HFFc6 (cell line): ENCODE measurements at places on chromosomes 12 and 14.

DNA sequence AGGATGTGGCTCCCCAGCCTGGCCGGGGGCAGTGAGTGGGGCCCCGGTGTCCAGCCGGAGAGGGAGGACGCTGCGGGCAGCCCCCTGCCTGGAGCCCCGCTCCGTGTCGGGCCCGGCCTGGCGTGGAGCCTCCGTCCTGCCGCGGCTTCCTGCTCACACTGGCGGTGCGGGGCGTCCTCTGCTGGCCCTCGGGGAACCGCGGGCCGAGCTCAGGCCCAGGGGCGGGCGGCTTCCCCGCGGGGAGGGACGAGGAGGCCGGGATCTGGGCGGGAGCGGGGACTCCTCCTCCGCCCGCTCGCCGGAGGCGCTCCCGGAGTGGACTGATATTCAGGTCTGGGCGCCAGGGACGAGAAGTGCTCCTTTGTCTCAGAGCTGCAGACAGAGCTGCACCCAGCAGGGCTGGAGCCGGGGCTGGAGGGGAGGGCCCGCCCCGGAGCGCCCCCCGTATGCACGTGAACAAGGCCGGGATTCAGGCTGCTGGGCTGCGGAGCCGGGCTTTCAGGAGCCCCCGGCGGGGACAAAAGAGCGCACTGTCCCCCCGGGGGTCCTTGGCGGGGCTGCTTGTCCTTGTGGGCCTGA lies 2.2 kb downstream of the MMP17 start:
- DNase-seq = peak; percentile 82

- peak; percentile 95 for DNase-seq
These were observed 43.4 kb upstream of the CFAP54 start for GRCh38 chr12:96445691-96446583.

- no peak for DNase-seq
These were observed 27.1 kb upstream of the NR2C1 start for GRCh38 chr12:95100264-95101190.

DNA sequence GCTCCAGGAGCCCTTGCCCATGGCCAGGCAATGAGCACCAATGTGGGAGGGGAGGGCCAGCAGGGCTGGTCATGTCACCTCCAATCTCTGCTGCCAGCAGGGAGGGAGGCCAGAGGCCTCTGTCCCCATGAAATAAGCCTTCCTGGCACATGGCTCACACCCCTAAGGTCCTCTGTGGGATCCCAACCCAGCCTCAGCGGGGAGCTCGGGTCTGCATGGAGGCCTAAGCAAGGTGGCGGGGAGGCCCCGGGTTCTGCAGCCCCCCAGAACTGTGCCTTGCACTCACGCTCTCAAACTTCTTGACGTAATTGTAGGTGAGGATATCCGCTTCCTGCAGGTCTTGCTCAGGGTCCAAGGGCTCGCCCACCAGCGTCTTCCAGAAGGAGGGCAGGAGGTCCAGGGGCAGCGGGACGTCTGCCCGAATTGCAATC lies 41.7 kb downstream of the TRAFD1 start:
- DNase-seq = no peak

DNA sequence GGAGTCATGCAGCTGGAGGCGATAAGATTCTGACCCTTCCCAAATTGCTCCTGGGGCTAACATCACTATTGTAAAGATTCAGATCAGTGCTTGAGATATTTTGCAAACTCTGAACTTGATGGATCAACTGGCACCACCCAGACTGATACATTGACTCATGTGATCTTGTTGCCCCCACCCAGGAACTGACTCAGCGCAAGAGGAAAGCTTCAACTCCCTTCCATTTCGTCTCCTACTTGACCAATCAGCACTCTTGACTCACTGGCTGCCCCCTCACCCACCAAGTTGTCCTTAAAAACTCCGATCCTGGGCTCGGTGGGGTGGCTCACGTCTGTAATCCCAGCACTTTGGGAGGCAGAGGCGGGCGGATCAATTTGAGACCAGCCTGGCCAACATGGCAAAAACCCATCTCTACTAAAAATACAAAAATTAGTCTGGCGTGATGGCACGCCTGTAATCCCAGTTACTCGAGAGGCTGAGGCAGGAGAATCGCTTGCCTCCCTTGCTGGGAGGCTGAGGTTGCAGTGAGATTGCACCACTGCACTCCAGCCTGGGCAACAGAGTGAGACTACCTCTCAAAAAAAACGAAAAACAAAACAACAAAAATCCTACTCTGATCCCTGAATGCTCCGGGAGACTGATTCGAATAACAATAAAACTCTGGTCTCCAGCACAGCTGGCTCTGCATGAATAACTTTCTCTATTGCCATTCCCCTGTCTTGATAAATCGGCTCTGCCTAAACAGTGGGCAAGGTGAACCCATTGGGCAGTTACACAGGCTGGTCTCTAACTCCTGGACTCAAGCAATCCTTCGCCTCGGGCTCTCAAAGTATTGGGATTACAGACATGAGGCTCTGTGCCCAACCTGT lies 9.8 kb upstream of the ARF6 start:
- no peak for DNase-seq

DNA sequence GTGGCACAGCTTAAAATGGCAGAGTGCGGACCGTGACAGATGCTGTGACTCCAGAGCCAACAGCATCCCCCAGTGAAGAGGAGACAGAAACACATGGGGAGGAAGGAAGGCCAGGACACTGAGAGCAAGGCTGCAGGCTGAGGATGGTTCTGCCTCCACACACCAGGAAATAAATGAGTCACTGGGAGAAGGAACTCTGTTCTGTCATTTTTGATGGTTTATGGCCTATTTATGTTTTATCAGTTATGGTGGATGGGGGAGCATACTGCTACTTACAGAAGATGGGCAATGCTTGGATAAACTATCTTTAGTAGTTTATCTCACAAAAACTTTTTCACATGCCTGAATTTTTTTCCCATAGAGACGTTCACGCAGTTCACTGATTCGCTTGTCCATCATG lies 33.8 kb downstream of the ZFYVE21 start:
- no peak for DNase-seq

DNA sequence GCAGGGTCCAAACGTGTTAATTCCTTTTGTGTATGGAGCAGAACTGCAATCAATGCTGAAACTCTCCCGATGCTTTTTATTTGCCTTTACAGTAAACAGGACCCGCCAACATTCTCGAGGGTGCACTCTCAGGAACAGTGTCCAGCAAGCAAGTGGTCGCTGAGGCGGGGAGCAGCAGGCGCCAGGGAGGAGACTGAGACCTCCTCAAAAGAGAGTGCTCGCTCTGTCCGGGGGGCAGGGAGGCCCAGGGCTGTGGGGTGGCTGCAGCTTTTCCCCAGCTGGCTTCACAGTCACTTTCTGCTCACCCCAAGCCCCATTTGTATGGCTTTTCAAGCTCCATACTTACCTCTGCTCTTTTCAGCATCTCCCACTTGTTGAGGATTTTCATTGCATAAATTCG lies 49.2 kb downstream of the CDC42BPB start:
- no peak for DNase-seq

GRCh38 chr12:104566244-104566993 lies 109.7 kb downstream of the CHST11 start:
- DNase-seq = no peak

DNA sequence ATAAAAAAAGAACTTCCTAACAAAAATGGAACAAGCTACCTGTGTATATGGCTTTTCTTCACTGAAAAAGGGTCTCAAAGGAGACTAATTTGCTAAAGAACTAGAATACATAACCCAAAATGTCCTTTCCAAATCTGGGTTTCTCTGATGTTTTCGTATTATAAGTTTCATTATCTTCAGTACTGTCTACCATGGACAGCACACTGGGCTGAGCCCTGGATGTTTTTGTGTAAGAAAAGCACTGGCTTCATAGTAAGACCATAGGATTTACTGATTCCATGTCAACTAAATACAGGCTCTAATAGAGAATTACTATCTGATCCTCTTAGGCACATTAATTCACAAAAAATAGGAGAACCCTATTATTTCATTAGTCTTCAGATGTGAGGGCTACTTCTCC lies 94.3 kb upstream of the GPHB5 start:
- DNase-seq = no peak

DNA sequence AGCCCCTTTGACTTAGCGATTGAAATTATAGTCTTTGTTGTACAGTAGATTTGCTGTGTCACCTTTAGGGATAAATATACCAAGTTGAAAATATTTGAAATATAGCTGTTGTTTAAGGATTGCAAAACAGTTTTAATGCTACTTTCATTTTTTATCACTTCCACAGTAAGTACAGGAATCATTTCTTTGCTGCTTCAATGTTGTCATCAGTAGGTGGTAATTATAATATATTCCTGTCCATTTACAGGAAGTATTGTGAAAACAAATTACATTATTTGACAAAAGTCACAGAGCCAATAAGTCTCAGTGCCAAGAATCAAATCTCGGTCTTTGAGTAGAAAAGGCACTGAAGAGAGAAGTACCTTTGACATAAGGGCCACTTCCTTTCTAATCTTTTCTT lies 342.6 kb upstream of the RGS6 start:
- DNase-seq = no peak

DNA sequence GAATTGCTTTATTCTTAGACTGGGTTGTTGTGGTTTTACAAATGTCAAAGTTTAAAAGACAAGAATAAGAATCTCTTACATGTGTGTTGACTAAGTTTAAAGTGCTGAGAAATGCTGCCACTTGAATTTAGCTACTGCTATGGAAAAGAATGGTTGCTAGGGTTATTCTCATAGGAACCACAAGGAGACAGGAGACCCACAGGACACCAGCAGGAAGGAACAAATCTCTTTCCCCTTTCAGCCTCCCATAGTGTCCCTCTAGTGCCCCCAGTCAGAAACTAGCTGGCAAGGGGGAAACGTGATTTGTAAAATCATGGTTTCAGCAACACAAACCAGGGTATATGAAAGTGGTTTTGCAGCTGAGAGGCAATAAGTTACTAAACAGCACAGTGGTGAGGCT lies 102.7 kb downstream of the ST8SIA1 start:
- DNase-seq = no peak

DNA sequence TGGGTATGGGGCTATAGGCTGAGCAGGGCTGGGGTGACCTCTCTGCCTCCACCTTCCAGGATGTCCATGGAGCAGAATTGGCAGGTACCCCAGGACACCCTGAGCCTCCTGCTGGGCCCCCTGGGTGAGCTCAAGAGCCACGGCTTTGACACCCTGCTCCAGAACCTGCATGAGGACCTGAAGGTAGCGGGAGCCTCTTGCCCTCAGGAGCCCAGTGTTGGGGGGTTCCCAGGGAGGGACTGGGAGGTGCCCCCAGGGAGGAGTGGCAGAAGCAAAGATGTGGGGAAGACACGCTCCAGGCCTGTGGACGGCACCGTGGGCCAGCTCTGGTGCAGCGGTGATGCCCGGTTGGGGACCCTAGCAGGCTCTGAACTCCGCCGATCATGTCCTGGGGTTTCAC lies 8.3 kb downstream of the TNFAIP2 start:
- DNase-seq = no peak

GRCh38 chr14:101844219-101844618 lies 82.7 kb downstream of the PPP2R5C start:
- DNase-seq = no peak

DNA sequence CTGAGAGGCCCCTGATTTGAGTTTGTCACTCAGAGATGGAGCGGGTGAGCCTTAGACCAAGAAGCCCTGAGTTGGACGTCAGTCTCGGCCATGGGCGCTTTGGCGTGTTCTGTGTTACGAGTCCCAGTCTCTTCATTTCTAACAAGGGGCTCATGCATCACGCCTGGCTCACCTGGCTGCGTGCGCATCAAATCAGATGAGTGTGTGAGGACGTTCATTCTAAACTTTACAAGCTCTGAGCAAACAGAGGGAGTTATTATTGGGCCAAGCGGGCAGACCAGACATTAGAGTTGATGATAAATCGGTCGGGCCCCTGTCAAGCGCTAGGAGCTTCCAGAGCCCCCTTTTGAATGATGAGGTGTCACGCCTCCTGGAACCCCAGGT lies 117.2 kb downstream of the CALM1 start:
- DNase-seq = no peak

DNA sequence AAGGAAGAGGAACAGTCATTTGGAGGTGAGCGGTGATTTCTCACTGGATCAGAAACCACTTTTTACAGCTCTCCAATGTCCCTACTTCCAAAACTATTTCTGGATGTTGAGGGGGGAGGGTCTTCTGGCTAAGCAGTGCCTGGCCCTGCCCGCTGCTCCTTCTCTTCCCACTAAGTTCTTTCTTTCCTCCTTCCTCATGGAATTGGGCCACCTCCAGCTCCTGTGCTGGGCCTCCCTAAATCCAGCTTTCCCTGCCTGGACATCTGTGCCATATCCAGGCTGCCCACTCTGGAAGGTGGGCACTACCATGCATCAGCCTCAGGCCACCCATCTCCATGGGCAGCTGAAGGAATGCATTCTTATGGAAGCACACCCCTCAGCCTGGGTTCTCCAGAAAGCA lies 11.5 kb downstream of the DHRS2 start:
- DNase-seq = no peak

DNA sequence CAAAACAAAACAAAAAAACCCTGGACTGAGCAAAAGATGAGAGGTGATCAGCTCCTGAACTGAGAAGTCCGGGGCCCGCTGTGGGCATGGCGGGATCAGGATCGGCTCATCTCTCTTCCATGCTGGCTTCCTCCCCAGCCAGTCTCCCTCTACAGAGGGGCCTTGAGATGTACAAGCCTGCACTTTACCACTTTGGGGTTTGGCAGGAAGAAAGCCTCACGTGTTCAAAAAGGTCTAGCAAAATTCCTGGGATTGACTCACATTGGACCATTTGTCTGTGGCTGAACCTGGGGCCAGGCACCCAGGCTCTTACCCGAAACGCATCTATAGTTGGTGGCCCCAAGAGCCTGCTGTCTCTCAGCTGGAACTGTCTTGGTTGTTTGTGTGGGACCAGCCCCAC lies 89.0 kb downstream of the SLC24A4 start:
- DNase-seq = no peak

- no peak for DNase-seq
These were observed 274.2 kb upstream of the E2F7 start for GRCh38 chr12:77339610-77340009.

- DNase-seq = no peak
These were observed 1.1 kb downstream of the CKB start for GRCh38 chr14:103521438-103521950.

- DNase-seq = no peak
These were observed 223.5 kb upstream of the CAND1 start for GRCh38 chr12:67045650-67046049.

DNA sequence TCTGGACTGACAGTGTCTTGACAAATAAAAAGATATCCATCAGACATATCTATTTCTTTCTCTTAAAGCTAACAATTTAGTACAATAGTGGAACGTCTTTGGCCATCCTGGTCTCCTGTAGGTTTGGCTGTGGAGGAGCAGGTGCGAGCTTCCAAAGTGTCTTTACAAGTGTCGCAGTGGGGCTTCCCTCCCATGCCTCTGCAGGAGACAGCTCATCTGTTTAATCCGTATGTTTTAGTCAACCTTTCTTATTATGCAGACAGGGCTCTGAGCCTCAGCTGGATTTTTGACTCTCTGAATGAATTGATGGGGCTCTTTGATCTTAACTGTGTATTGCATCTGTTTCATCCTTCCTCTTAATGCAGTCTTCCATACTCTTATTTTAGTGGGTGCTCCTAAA lies 57.5 kb downstream of the RMST start:
- DNase-seq = no peak

DNA sequence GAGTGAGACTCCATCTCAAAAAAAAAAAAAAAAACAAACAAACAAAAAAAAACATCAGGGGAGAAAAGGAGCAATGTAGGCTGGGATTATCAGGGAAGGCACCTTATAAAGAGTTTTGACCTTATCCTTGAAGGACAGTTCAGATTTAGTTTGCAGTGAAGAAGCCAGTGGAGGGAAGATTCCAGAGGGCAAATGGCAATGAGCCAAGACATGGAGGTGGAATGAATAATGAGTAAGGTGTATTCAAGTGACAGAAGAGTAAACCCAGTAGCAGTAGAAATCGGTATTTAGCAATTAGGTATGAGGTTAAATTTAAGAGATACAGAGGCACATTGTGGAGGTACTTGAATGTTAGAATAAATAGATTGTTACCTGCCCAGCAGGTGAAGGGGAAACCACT lies 2.2 kb upstream of the DUSP16 start:
- no peak for DNase-seq
